ENCODE measurements at places on chromosomes 1 and 21.
A peak's percentile ranks its signal among the peaks of the same experiment; 100 is the strongest.

- no peak for DNase-seq
Measured at GRCh38 chr1:111813440-111814304, 58.0 kb downstream of the DDX20 start.

DNA sequence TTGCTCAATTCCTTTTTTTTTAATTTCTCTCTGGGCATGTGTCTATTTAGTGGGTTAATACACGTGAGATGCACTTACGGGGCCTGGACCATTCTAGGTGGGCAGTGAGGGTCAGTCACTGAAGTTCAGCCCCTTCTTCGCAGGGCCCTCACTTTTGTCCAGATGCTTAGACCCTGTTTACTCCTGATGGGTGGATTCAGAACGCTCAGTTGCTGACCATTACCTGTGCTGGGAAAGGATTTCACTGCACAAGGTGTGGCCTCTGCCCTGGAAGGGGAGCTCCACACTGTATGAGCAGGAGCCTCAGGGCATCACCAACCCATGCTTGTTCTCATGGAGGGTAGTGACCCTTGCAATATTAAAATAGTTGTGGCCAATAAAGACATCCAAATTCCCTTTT lies 4.5 kb downstream of the PRAMEF12 start:
- no peak for DNase-seq

DNA sequence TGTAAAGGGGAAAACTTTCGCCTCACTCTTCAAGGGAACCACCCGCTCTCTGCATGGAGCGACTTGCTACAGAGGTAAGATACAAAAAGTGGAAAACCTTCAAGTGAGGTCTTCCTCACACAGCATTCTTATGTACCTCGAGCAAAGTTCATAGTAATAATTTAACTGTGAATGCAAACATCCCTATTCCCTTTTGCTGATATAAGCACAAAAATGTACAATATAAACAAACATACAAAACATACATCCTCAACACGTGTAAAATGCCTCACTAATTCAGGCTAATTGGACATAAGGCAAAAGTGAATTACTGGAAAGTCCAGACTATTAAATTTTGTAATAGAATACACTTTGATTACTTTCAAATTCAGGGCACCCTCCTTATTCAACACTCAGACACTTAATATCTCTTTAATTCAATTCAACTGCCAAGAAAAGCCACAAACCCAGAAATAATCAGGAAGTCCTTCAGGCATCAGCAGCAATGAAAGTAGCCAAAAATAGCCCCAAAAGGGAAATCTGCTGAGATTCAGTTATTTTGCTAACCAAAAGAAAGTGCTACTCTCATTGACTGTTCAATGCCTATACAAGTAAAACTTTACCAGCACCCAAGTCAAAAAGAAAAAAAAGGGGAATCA lies 15.2 kb upstream of the LMX1A start:
- DNase-seq: no peak

GRCh38 chr21:14353726-14354125 lies 29.2 kb downstream of the HSPA13 start:
- no peak for DNase-seq

DNA sequence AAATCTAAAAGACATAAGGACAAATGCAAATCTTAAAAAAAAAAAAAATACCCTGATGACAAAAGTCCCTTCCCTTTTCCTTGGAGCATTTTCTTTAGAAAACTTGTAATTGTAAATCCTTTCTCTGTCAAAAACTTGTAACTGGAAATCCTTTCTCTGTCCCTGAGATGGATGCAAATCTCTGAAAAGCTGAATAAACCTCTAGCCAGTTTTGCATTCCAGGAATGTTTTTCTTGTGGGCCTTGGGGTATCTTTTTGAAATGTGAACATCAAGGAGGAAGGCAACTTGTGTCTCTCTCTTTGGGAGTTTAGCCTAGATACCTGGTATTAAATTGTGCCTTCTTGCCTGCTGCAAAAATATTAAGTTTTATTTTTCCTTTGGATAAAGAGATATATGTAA lies 305.3 kb downstream of the KCNT2 start:
- no peak for DNase-seq

DNA sequence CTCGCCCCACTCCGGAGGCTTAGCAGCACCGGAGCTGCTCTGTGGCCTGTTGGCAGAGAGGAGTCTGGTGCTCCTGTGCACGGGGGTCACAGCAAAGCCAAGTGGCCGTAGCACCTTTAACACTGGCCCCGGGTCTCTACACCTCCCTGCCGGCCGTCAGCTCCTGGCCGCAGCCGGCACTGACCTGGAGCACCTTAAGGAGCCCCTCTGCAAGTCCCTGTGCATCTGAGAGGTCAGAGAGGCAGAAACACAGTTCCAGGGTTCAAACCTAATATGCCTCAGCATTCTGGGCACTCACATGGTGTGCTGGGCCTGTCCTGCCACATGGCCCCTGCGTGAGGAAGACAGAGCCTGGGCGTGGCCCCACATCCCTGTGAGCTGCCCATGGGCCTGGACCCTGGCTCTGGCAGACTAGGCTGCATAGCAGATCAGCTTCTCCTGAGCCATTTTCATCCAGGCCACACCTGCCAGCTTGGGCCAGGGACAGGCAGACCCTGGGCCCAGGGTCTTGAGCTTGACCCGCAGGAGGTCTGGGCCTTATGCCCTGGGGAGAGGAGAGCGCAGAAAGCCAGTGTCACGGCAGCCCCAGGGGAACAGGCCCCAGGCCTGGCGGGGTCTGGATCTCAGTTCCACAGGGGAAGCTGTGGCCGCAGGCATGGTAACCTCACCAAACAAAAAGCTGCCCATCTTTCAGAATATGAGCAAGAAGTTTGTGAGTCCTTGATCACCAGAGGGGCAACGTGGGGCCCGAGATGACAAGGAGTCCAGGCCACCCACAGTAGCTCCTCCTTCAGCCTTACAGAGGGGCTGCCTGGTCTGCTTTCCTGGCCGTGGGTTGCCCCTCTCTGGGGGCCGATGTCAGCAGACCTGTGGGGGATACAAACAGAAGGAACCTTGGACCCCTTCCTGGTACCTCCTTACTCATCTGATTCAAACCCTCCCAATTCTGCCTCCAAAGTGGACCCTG lies 146.0 kb upstream of the COL6A1 start:
- DNase-seq: no peak

DNA sequence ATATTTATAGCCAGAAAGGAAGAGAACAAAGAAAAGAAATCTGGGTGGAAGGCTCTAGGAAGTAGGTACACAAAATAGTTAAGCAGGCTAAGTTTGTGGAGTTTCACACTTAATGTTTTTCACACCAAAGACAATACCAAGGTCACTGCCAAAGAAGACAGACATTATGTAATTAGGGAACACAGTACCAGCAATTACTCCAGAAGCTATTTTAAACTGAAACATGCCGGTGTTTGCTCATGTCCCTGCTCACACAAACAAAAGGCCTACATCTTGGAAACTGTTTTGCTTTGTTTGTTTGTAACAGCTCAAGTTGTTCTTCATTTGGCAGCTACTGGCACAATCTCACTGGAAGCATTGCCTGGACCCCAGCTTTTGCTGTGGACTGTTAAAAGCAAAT lies 88.5 kb upstream of the DAB1 start:
- DNase-seq: no peak

GRCh38 chr21:36203603-36203889 lies 46.9 kb downstream of the DOP1B start:
- DNase-seq: no peak

DNA sequence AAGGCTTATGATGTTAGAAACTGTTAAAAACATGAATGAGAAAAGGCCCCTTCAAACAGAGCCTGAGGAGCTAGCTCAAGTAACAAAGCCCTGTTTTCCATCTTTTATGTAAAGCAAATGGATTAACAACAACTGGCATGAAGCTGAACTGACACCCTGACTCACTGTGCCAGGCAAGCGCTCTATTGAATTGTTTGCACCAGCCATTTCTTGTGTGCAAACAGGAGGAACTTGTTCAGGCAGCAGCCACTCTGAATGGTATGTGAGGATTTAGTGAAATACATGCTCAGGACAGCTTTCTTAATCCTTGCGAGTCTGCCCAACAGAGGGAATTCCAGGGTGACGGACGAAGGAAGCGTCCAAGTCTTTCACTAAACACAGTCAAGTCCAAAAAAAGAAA lies 291.1 kb upstream of the ADGRL2 start:
- no peak for DNase-seq

DNA sequence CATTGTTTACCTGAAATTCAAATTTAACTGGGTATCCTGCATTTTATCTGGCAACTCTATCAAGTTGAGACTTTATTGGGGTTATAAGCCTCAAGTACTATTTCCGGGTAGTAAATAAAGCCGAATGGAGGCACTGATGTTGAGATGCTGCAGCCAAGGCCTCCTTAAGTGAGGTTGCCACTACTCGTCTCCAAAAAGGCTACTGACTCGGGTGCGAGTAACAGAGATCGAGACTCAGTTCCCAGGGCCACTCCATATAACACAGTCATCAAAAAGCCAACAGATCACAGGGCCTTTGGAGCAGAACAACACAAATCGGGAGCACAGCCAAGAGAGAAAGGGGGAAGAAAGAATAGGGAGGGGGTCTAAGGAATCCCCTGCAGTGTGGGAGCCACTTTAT lies 524 bp downstream of the COPA start:
- peak; percentile 65 for DNase-seq

GRCh38 chr21:43308101-43308814 lies 118.7 kb downstream of the SIK1 start:
- no peak for DNase-seq

GRCh38 chr1:236990052-236990445 lies 14.2 kb downstream of the MT1HL1 start:
- DNase-seq: no peak

GRCh38 chr1:194227161-194227560 lies 1040.7 kb upstream of the B3GALT2 start:
- no peak for DNase-seq

DNA sequence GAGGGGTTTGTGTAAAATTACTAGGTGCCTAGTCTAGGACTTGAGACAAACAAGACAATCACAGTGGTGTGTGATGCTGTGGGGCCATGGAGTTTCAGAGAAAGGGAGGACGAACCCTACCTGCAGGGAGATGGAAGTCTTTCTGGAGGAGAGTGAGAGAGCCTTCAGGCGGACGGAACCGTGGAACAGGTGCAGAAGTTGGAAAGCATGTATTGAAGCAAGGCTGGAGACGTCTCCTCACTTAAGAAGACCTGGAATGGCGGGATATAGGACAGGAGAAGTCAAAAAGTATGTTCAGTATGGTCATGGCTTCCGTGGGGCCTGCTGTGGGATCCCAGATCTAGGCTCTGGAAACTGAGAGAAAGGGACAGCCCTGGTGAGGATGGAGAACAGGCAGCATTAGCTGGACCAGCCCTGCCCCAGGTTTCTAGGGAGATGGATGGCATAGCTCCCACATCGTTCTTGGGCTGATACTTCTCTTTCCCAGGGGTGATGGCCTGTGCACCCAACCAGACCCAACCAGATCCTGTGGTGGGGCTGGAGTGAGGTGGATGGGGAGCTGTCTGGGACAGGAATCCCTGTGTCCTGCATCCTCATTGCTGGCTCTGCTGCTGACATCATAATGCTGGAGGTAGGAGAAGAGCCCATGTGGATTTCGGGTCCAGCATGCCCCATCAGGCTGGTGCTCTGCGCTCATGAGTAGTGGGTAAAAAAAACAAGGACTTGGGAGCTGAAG lies 15.0 kb upstream of the LRP8 start:
- no peak for DNase-seq

GRCh38 chr21:45514311-45515021 lies 27.8 kb downstream of the SLC19A1 start:
- DNase-seq: no peak

DNA sequence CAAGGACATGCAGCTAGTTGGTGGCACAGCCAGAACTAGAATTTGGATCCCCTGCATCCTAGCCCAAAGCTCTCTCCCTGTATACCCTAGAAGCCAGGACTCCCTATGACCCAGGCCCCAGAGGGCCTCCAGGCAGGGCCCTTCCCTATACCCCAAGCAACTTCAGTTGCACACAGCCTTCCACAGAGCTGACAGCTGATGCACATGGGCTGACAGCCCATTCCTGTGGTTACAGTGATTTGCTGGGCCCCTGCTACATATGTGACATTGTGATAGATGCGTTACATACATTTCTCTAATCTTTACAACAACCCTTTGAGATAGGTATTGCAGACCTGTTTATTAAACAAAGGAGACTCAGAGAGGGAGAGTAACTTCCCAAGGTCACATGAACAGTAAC lies 5.8 kb downstream of the ATP1A2 start:
- DNase-seq: no peak

GRCh38 chr1:66258404-66259105 lies 275.4 kb upstream of the SGIP1 start:
- no peak for DNase-seq

GRCh38 chr1:41620365-41621169 lies 136.1 kb upstream of the EDN2 start:
- no peak for DNase-seq

DNA sequence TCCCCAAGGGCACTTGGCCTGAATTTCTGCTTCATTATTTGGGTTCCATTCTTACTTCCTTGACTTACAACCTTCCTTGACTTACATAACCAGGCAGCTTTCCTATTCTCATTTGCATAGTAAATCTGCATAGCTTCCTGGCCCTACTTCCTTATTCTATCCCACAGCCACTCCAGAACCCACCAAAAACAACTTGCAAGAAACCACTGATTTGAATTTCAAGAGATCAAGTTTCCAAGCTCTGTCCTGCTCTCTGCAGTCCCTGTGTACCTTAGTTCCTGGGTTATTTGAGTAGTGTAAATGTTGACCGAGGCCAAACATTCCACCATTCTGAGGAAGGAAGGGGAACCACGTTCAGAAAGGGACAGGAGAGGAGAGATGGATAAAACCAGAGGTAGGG lies 603.3 kb downstream of the PTPRC start:
- peak; percentile 43 for DNase-seq

- DNase-seq: no peak
Measured at GRCh38 chr21:34091032-34091431, 17.7 kb downstream of the MRPS6 start.

DNA sequence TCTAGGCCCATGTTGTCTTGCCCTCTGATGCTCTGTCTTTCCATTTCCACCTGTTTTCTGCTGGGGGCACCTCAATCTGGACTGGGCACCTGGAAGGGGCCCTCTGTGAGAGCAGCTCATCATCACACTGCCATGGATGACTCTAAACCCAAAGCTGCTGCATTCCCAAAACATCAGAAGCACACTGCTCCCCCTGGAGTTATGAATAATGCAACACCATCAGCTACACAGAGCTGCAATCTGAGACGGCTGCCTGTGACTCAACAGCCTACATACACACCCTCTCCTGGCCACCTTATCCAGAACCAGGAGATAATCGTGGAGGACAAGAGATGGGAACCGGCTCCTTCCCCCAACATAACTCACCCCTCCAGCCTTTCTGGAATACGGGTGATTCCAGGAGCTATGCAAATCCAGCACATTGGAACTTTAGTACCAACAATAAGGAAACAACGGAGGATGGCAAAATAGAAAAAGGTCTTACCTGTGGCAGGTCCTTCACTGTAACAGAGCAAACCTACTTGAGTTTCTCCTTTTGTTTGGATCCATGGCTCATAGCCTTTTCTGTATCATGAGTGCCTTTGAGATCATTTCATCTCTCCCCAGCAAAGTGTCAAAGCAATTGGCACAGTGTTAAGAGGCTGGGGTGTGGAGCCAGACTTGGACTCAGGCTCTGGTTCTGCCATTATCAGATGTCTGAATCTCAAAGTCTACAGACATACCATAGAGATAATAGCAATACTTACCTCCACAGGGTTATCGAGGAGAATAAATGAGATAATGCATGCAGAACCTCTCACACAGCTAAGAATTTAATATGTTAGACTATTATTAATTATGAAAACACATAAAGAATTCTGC lies 29.3 kb downstream of the AK2 start:
- DNase-seq: no peak

GRCh38 chr1:2791027-2791760 lies 10.3 kb downstream of the TTC34 start:
- DNase-seq: no peak

- DNase-seq: no peak
Measured at GRCh38 chr1:231187571-231187970, 25.7 kb downstream of the TRIM67 start.

Measured in OCI-M1 (cell line).